Activated CD4-positive, CD25-positive, alpha-beta regulatory T cell treated with anti-CD3 and anti-CD28 coated beads, Interleukin-2, amount 50 U/mL, for 16 hours (primary cell): ENCODE measurements at places on chromosomes 6 and 20.
A peak's percentile ranks its signal among the peaks of the same experiment; 100 is the strongest.

DNA sequence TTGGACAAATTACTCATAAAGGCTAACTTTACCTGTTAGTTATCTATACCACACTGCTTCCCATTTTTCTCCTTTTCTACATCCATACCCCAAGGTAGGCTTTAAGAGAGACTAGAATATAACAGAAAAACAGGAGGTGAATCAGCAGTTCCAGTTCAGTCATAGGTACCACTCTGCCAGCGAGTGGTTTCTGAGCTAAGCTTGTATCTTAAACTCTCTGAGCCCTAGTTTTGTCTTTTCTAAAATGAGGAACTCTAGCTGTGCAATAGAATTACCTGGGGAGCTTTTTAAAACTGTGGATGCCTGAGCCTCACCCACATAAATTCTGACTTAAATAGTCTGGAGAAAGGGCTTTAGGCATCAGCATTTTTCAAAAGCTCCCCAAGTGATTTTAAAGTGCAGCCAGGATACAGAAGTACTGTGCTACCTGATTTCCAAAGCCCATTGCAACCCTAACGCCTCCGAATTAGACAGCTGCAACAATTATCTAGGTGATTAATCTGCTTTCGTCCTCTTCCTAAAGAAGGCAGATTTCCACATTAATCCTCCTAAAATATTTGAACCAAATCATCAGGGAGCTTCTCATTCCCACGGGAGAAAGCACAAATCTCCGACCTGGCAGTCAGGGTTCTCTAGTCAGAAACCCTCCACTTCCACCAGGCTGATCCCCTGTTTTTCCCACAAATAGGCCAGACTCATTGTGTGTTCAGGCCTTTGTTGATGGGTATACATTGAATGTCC lies 37.4 kb upstream of the RPL7L1 start:
- DNase-seq: no peak

- DNase-seq: no peak
Measured at GRCh38 chr20:62549499-62550086, 73.8 kb upstream of the GATA5 start.

GRCh38 chr6:14726816-14727493 lies 518.9 kb upstream of the JARID2 start:
- DNase-seq: no peak

- no peak for DNase-seq
Measured at GRCh38 chr6:144955859-144956258, 670.7 kb downstream of the UTRN start.

DNA sequence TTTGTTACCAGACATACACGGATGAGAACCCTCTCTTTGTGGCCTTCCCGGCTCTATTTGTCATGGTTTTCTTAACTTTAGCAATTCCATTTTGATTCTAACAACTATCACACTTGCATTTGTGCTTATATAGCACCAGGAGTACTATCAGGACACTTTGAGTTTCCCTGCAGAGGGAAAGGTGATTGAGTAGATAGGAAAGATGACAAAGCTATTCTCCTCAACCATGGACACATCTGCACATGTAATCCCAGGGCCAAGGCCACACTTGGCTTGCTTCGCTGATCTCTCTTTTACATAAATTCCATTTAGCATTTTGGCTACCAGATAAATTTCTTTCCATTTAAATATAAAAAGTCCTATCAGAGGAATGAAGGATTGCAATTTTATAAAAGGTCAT lies 23.3 kb upstream of the CFAP206 start:
- DNase-seq: no peak

DNA sequence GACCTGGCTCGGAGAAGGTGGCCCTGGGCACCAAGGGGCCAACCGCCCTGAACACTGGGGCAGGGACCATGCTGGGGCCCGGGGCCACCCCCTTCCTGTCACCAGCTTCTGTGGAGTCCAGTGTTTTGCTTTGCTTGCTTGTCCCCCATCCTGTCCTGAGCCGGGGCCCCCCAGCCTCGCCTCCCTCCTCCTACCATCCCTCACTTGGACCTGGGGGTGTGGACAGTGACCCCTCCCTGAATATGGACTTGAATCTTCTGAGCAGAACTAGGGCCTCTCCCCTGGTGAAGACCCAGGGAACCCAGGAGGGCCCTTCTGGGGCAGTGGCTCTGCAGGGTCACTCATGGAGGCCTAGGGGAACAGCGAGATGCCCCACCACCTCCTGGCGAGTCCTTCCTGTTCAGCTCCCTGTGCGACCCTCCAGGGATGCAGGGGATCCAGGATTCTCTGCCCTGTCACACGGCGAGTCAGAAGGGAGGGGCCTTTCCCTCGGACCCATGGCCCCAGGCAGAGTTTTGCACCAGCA lies 41.6 kb downstream of the VSTM2L start:
- DNase-seq: no peak

DNA sequence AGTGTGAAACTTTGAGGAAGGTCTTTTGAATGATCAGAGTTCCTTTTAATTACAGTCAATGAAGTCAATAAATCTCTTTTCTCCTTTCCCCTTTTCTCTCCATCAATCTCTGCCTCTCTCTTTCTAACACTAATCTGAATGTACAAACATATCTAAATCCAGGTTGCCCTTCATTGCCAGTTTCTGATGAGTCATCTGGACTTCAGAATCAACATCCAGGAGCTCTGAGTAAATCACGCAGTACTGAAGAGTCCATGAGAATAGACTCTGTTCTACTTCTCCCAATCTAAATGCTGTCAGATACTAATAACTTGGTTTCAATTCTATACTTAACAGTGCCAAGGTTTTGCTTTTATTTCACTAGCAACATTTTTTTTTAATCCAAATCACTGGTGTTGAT lies 238.7 kb upstream of the THEMIS start:
- no peak for DNase-seq

DNA sequence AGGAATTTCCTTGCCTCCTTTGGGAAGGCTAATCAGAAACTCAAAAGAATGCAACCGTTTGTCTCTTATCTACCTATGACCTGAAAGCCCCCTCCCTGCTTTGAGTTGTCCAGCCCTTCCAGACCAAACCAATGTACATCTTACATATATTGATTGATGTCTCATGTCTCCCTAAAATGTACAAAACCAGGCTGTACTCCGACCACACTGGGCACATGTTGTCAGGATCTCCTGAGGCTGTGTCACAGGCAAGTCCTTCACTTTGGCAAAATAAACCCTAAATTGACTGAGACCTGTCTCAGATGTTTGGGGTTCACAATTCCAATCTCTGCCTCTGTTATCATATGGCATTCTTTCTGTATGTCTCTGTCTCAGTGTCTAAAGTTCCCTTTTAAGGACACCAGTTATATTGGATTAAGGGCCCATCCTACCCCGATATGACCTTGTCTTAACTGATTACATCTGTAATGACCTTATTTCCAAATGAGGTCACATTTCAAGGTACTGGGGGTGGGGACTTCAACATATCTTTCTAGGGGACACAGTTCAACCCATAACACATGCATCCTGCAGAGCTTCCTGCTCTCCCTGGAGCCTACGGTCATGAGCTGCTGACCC lies 513.5 kb upstream of the JARID2 start:
- DNase-seq: no peak

GRCh38 chr20:34249291-34249690 lies 8.1 kb downstream of the ASIP start:
- no peak for DNase-seq

- DNase-seq: no peak
Measured at GRCh38 chr20:19363476-19363875, 151.0 kb downstream of the SLC24A3 start.

DNA sequence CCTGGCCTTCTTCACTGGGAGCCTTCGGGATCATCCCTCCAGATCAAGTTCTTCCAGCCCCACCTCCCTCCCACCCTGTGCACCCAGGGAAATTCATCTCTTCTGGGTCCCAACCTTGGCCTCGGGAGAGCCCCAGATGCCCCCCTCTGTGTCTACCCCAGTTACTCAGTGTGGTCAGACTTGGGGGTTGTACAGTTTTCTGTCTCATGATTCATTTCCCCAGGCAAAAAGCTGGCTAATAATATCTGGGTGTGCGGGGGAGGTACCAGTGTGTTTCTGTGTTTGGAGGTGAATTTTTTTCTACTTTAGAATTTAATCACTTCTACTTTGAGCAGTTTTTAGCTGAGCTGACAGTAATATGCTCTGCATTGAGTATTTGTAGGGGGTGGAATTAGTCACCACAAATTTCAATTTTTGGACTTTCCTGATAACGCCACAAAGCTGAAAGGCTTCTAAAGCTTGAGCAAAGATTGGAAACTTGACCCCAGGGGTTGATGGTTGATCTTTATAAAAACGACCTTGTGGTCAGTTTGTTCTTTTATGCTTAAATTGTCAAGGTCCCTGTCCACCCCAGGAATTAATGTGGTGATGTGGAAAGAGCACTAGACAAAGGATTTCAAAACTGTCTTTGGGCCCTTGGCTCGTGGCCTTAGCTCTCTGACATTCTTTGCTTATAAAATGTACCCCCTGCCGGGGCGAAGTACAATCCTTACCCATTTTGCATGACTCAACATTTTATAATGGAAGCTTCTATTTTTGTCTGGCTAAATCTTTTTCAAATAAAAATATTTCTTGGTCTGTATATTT lies 284.7 kb upstream of the TAB2 start:
- peak; percentile 39 for DNase-seq

DNA sequence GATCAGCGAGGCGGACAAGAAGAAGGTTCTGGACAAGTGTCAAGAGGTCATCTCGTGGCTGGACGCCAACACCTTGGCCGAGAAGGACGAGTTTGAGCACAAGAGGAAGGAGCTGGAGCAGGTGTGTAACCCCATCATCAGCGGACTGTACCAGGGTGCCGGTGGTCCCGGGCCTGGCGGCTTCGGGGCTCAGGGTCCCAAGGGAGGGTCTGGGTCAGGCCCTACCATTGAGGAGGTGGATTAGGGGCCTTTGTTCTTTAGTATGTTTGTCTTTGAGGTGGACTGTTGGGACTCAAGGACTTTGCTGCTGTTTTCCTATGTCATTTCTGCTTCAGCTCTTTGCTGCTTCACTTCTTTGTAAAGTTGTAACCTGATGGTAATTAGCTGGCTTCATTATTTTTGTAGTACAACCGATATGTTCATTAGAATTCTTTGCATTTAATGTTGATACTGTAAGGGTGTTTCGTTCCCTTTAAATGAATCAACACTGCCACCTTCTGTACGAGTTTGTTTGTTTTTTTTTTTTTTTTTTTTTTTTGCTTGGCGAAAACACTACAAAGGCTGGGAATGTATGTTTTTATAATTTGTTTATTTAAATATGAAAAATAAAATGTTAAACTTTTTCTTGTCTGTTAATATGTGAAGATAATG lies 2.2 kb downstream of the HSPA1B start:
- no peak for DNase-seq

- DNase-seq: no peak
Measured at GRCh38 chr6:16446273-16446672, 207.9 kb downstream of the GMPR start.

GRCh38 chr6:5084781-5085647 lies at the start of gene PPP1R3G:
PPP1R3G (plus strand) TSS chr6:5085341; CDS start chr6:5085486, 145 bp downstream.
- DNase-seq: no peak

GRCh38 chr6:154386848-154387717 lies 30.5 kb upstream of the IPCEF1 start:
- no peak for DNase-seq

DNA sequence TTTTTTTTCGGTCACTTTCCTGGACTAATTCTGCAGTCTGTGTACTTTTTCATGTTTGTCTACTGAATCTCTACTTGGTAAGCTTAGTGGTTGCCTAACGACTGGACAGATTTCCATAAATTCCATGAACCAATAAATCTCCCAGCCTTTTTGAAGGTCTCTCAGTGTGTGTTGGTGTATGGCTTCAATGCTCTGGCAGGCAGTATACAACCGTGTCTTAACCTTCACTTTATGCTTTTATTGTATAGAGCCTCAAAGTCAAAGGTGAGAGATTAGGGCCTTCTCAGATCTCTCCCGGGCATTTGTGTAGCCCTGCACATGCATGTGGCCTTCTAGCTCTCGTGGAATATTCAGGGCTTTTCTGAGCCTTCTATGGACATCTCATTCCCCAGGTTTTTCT lies 14.3 kb upstream of the CMTR1 start:
- no peak for DNase-seq

- DNase-seq: no peak
Measured at GRCh38 chr20:51978070-51978501, 175.8 kb upstream of the SALL4 start.

- DNase-seq: no peak
Measured at GRCh38 chr6:109172101-109172746, 76.9 kb downstream of the CEP57L1 start.

GRCh38 chr6:21334651-21335050 lies 258.9 kb upstream of the SOX4 start:
- no peak for DNase-seq

DNA sequence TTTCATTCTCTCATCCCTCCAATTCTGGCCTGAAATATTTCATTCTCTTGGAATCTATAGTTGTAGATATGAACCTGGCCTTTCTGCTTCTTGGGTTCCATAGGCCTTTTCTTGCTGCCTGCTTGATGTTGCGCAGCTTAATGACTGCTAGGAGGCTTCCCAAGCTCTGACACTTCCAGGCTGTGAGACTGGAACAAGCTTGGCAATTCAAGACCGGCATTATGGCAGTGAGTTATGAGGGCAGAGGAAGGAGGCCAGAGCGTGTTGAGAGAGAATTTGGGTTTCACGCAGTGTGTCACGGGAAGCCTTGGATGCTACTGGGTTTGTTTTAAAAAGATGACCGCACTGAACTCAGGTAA lies 948 bp upstream of the DNAJC5 start:
- no peak for DNase-seq

GRCh38 chr6:159252955-159253508 lies 83.8 kb downstream of the FNDC1 start:
- DNase-seq: no peak

DNA sequence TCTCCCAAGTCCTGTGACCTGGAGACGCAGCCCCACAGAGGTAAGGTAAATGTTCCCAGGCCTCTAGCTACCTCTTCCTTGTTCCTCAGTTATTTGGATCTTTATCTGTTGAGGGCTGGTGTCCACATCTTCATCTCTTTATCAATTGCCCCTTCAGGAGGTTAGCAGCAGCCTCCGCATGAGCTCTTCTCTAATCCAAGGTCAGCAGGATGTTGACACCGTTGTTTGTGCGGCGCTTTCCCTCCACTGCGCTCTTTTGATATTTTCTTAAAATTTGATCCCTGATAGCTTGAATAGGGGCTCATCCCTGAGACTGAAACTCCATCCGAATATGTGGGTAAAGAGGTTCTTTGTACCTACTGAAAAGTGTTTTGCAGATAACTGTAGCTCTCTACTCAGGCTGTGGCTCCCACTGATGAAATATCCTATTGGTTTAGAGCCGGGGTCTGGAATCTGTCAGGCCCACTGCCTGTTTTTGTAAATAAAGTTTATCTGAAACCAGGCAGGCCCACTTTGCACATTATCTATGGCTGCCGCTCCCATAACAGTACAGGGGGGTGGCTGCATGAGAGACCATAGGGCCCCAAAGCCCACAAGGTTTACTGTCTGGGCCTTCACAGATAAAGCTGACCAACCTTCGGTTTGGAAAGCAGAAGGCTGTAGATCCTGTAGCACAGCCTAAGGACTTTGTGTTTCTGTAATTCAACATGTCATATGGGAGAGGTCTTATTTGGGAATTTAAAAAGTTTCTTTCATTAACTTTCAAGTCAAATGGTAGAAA lies 362.6 kb downstream of the QKI start:
- no peak for DNase-seq

DNA sequence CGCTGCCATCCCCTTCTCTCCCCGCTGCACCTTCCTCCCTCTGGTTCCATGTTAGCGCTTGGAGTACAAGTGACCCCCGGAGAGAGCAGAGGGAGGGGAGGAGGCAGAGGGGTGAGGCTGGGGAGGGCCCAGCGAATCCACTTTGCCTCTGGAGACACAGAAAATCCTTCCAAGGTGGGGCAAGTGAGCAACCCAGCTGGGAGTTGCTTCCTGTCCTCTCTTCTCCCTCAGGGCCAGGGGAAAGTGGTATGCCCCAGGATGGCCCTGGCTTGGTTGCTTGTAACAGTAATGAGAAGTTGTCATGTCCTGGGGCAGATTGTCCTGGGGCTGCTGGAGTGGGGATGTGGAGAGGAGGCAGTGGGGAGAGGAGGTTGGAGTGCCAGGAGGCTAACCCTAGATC lies 691 bp upstream of the ANGPT4 start:
- DNase-seq: no peak
